ENCODE measurements at places on chromosomes 2 and 18. TPM values are rescaled to one million over a fixed set of nuclear protein-coding genes. Genes with fewer than 3 reads are reported as not detected.

The FNDC4 gene
- total RNA-seq = not detected

The ASNSD1 gene
- total RNA-seq = 34.8 TPM

The IHH gene
- not detected for total RNA-seq

The REV1 gene
- total RNA-seq = 40.7 TPM

- DNase-seq = no peak
Observed at GRCh38 chr18:24000613-24001490, 13.7 kb upstream of the TTC39C start.

DNA sequence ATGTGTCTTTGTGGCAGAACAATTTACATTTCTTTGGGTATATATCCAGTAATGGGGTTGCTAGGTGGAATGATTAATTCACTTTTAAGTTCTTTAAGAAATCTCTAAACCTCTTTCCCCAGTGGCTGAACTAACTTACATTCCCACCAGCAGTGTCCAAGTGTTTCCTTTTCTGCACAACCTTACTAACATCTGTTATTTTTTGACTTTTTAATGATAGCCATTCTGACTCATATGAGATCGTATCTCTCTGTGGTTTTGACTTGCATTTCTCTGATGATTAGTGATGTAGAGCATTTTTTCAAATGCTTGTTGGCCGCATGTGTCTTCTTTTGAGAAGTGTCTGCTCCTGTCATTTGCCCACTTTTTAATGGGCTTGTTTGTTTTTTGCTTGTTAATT is 43.1 kb upstream of the PTH2R start:
- DNase-seq = no peak

- no peak for DNase-seq
Observed at GRCh38 chr2:101076581-101076980, 74.5 kb downstream of the RPL31 start.

DNA sequence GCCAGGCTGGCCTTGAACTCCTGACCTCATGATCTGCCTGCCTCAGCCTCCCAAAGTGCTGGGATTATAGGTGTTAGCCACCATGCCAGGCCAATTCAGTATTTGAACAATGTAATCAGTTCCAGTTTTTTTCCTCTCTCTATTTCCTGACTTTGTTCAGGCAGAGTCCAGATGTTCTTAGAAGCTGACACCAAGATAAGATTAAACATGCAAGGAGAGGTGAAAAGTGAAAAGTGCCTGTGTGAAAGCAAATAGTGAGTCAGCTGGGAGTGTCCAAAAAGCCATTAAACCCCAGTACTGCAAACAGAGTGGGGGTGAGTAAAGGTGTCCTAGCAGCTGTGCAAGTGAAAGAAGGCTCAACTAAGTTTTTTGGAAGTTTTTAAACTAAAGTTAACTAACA is 231.5 kb downstream of the PTH2R start:
- DNase-seq = no peak

Measured in activated CD4-positive, alpha-beta T cell treated with anti-CD3 and anti-CD28 coated beads, Interleukin-2, amount 10 ng/mL, durations not matched to agents 7 days and 5 days (primary cell).